ENCODE measurements at places on chromosomes 3 and 15.
A peak's percentile ranks its signal among the peaks of the same experiment; 100 is the strongest.

GRCh38 chr3:161395115-161396012 lies 24.0 kb upstream of the SPTSSB start:
- DNase-seq = no peak

DNA sequence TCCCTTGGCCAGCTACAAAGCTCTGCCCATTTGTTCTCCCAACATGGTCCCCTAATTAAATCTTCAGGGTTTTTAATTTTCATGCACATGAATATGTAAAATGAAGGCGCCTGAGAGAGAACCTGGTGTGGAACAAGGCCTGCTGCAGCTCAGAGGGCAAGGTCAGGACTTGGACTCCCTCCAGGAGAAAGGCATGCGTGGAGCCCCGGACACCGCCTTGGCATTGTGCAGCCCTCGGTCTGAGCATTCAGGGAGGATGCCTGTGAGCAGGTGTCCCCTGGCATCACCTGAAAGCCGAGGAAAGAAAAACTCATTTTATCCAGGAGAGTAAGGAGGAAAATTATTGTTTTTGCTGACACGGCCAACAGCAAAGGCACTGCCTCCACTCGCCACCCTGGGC lies 33.8 kb upstream of the EPHB1 start:
- no peak for DNase-seq

DNA sequence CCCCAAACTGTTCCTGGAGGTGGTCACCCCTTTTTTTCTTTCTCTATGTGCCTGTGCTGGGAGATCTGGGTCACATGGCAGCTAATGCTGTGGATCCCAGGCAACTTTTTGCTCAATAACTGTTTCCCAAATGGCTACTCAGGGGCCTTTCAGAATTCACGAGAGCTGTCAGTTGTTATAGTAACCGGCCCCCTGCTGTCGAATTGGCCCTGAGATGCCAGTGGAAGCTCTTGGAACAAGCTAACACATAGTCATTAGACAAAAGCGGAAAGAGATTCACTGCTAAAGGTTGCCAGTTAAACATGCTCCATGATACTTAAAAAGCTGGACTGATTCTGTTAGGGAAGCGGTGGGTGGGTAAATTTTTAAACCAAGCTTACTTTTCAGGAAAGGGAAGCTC lies 144.1 kb downstream of the FEZF2 start:
- no peak for DNase-seq

DNA sequence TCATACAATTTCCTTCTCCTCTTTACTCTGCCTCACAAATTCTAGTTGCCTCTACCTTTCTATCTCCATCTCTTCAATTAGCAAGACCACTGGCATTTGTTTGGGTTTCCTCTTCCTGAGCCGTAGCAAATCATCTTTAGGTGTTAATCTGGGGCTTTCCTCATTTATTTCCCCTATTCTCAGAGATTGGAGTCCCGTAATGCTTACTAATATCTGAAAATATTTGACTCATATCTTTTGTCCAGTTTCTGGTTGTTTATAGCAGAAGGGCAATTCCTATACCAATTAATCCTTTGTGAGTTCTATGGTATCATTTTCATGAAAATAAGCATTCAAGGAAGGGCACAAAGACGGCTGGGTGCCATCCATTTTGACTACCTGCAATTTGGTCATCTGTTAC lies 103.7 kb downstream of the NR2E3 start:
- no peak for DNase-seq

- DNase-seq = no peak
Measured at GRCh38 chr3:43405888-43406642, 119.7 kb downstream of the SNRK start.

GRCh38 chr3:84125201-84125721 lies 833.5 kb upstream of the CADM2 start:
- no peak for DNase-seq

DNA sequence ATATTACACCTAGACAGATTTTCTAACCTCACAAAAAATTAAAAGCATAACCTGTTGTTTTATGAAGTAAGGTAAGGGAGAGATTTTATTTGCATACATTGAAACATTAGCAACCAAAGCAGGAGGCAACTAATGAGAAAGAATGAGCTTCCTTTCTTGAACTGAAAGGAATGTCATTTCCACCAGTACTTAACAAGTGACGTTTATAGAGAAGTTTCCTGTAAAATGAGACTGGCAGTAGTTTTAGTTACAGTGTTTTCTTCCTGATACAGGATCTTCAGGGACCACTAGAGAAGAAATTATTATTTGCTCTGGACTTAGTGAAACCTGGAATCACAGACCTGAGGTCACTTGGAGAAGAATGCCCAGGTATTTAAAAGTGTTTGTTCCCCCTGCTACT lies 27.4 kb upstream of the FRMD5 start:
- no peak for DNase-seq

DNA sequence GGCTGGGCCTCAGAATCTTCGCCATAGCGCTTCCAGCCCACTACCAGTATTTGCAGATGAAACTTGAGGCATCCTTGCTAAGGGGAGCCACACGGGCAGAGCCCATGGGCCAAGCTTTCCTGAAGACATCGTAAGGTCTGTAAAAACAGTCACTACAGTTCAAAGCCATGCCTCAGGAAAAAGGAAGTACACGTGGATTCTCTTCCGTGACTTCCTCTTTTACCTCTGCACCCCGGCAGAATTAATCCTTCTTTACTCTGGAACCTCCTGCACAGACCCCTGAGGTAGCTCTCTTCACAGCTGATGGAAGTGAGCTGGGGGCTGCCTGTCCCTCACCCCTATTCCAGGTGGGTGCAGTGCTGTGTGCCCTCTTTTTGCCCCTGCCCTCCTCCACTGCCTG lies 129.2 kb downstream of the CHDH start:
- DNase-seq = no peak

GRCh38 chr3:136990826-136991225 lies 33.0 kb downstream of the IL20RB start:
- DNase-seq = no peak

- DNase-seq = no peak
Measured at GRCh38 chr3:193987186-193987585, 148.8 kb upstream of the HES1 start.

DNA sequence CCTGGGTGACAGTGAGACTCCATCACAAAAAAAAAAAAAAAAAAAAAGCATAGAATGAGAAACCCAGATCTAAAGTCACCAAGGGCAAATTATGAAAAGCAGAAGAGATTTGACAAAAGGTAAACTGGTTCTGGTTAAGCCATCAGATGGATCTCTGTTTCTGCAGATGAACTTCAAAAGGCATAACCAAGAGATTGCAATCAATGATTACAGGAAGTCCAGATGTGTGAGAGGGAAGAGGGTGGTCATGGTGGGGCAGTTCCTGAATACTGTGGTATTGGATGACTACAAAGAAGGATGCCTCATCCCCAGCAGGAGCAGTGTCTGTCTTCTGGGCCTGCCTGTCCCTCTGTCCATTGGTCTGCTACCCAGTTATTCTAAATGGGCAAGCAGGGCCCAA lies 3.8 kb downstream of the P4HTM start:
- DNase-seq = no peak

GRCh38 chr15:49435174-49435573 lies 12.1 kb downstream of the FGF7 start:
- DNase-seq = no peak

GRCh38 chr3:178436773-178437172 lies 99.5 kb upstream of the KCNMB2 start:
- peak; percentile 49 for DNase-seq

- no peak for DNase-seq
Measured at GRCh38 chr15:90020021-90020735, 19.1 kb downstream of the ZNF710 start.

DNA sequence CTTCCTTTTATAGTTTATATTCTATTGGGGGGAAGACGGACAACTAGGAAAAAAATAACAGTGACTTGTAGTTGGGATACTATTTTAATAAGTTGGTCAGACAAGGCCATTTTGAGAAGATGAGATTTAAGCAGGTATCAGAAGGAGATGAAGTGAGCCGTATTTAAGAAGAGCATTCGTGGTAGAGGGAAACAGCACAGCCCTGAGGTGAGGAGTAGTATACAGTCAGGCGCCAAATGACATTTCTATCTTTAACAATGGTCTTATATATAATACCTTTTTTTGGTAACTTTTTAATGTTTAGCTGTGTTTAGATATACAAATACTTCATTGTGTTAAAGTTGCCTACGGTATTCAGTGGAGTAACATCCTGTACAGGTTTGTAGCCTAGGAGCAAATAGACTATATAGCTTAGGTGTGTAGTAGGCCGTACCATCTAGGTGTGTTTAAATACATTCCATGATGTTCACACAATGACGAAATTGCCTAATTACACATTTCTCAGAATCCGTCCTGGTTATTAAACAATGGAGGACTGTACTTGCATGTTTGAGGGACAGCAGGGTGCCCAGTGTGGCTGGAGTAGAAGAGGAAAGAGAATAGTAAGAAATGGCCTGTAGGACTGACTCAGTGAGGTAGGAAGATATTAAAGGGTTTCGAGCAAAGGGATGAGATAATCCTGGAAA lies 1.6 kb downstream of the NKTR start:
- DNase-seq = no peak

GRCh38 chr3:139930211-139930610 lies 4.8 kb upstream of the CLSTN2 start:
- DNase-seq = no peak

- DNase-seq = no peak
Measured at GRCh38 chr15:63972801-63973200, 73.5 kb downstream of the DAPK2 start.

GRCh38 chr3:64081235-64081630 lies 57.9 kb upstream of the PSMD6 start:
- DNase-seq = no peak

DNA sequence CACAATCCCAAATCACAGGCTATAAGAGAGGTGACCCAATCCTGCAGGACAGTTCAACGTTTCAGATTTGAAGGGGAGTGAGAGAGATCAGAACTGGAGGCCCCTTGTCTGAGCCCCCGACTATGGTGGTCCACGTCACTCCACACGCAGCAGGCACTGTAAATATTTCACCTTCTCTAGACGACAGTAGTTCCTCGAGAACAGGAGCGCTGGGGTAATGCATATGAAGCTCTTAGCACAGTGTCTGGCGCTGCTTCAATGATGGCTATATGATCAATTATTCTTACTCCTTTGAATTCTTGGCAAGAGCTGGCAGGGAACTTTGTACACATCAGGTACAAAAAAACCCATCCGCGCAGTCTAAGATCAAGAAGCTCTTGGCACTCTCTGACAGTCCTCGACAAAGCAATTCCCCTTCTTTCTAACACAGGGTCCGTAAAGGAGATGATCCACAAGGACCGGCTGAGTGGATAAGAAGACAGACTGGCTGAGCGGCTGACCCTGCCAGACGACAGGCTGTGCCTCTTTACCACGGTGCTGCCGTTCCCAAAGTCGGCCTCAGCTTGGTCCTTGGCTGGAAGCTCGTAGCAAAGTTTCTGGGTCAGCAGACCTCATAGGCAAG lies 522 bp upstream of the NRROS start:
- no peak for DNase-seq

- DNase-seq = no peak
Measured at GRCh38 chr15:55758580-55758986, 15.6 kb upstream of the PRTG start.

GRCh38 chr3:155880286-155880685 lies 9.8 kb downstream of the GMPS start:
- no peak for DNase-seq

Measured in BJ (cell line).